ENCODE measurements at places on chromosomes 5 and 9.
A peak's percentile ranks its signal among the peaks of the same experiment; 100 is the strongest.

DNA sequence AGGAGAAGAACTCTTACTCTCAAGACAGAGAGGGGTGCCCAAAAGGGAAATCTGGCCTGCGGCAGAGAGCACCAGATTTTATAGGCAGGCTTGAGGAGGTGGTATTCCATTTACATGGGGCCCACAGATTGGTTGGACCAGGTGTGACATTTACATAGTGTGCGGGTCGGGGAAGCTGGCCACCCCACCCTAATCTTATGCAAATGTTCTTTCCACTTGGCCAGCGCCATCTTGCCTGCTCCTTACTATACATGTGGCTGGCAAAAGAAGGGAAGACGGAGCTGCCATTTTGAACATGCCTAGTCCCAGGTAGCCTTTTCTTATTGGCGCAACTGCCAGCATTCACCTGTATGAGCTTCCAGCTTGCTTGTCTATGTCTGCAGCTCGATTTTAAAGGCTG, 34.8 kb downstream of the PLEKHG4B start:
- DNase-seq, result no peak

DNA sequence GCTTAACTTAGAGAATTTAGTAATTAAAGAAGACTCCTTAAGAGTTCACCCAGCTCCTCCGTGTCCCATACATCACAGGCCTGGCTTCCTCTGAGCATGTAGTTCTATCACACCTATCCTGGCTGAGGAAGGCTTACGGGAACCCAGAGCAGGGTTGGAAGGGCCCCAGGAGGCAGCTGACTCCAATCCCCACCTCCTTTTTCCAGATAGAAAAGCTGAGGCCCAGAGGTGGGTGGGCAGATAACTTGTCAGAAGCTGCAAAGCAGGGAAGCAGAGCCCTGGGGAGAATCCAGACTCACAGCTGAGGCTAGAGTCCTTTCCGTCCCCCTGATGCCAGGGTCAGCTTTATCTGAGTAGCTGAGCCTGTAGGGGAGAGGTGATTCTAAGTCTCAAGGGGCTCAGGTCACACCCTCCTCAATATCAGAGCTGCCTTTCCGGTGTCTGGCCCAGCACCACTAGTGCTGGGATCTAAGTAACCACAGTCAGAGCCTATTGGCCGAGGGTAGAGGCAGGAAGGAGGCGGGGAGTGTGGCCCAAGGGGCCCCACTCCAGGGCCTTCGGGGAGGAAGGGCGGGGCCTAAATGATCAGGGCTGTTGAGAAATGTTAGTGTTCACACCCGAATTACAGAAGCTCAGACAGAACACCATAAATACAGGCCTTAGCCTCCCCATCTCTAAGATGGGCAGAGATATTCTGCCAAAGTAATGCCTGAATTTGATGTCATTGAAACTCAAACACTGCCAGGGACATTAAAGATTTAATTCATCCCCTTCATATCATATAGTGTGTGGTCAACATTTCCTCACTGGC, 9.9 kb downstream of the CCDC69 start:
- DNase-seq, result no peak

- DNase-seq, result no peak
Measured at GRCh38 chr9:69894720-69895119, 74.1 kb downstream of the CFAP95 start.

DNA sequence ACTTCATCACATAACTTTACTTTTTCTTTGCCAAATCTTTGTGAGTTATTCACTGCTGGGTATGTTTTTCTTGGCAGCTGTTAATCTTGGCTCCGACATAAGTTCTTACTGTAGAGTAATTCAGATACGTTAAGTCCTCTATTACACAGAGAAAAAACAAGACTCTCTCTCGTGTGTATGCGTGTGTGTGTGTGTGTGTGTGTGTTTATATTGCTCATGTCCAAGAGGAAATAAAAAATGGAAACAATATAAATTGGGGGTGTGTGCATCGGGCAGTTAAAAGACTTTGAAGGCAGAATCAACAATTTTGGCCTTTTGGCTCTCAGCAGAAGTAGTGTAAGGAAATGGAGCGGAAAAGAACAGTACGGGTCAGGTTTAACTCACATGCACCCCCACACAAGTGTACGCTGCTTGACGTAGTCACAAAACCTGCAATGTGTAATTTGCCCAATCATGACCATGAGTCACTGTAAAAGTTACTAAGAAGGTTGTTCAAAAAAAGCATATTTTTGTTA, 67.2 kb upstream of the IFNE start:
- no peak for DNase-seq

DNA sequence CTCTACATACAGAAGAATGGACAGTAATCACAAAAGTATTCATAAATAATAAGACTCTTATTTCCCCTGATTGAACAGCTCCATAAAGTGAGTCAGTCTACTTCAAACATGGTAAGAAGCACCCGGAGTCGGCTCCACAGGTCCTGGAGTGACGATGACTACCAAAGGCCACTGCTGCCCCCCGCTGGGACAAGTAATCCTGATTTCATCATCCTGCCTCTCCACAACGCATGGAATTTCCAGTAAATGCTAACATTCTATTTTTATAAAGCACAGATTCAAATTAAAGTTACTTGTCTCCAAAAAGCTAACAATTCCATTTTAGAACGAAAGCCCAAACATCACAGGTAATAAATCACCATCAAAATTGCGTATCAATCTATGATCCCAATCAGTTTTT, 16.2 kb downstream of the ATPSCKMT start:
- no peak for DNase-seq

- DNase-seq, result no peak
Measured at GRCh38 chr5:71884926-71885325, 165.9 kb downstream of the CARTPT start.

DNA sequence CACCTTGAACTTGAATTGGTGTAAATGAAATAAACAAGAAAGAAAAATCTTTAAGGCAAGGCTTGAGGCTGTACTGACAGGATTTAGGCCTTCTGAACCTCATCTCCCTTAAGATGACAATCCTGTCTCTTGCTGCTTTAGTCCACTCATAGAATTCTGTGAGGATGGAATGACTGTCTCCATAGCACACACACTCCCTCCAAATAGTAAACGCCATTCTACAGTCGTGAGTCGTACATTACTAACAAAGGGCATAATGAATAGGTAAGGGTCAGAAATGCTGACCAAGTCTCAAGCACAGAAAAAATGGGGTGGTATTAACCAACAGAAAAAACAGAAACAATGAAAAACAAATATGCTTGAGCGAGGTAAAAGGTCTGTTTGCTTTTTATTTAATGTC, 71.8 kb upstream of the SIMC1 start:
- DNase-seq, result no peak

GRCh38 chr9:89533411-89534095, 35.6 kb upstream of the SEMA4D start:
- DNase-seq, result no peak

DNA sequence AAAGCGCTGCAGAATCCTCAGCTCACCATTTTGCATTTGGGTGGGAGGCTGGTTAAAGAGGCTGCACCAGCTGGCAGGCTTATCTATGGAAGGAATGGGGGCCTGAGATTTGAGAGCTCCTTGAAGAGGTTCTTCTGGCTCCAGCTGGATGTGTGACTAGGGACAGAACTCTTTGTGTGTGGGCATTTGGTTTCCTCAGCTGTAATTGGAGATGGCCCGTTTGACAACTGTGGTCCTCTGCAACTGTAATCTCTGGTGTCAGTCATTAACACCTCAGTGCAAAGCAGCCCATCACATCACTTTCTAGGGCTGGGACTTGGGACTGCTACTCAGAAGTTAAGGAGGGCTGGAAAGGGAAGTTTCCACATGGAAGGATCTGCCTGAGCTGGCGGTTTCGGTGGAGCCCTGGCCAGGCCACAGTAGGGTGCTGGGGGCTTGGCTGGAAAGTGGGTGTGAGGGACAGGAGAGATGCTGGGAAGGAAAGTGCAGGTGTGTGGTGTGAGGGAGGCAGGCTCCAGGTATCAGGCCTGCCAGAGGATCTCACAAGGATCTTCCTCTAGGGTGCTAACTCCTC, 193.8 kb downstream of the GADD45G start:
- no peak for DNase-seq

GRCh38 chr9:16125629-16126028, 572.8 kb downstream of the CCDC171 start:
- no peak for DNase-seq

GRCh38 chr9:124019771-124020519, 8.4 kb downstream of the LHX2 start:
- no peak for DNase-seq

DNA sequence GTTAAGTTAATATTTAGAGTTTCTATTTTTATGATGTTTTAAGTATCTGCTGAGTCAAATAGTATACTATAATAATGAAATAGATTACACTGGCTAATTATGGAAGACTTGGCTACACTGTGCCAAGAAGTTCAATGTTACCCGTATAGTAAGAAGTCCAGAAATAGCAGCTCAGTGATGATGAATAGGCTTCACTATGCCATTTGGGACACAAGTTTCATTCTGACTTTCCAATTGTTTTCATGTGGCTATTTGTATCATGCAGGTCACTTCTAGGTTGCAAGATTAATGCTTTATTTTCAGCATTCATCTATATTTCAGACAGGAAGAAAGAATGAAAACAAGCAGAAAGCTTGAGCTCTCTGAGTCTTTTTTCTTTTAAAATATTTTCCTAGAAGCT, 194.5 kb upstream of the RIOK2 start:
- DNase-seq, result no peak

GRCh38 chr5:62494772-62495171, 82.2 kb downstream of the IPO11 start:
- no peak for DNase-seq

GRCh38 chr9:134688231-134688630, 46.6 kb downstream of the COL5A1 start:
- DNase-seq, result no peak

DNA sequence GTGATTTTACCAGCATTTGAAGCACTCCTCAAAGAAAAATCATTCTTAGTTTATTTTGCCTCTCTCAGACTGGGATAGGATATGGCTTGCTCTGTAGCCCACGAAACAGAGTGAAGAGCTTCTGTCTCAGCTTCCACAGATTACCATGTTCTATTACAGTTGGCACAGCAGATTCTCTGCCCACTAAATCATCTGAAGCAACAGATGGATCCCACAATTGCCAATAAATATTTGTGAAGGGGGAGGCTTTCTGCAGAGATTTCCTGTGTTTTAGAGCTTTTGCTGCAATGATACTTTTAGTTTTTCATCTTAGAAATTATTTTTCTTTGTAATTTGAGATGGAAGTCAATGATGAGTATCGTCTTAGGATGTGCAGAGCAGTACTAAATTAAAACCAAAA, 12.3 kb upstream of the MAP3K1 start:
- DNase-seq, result no peak

DNA sequence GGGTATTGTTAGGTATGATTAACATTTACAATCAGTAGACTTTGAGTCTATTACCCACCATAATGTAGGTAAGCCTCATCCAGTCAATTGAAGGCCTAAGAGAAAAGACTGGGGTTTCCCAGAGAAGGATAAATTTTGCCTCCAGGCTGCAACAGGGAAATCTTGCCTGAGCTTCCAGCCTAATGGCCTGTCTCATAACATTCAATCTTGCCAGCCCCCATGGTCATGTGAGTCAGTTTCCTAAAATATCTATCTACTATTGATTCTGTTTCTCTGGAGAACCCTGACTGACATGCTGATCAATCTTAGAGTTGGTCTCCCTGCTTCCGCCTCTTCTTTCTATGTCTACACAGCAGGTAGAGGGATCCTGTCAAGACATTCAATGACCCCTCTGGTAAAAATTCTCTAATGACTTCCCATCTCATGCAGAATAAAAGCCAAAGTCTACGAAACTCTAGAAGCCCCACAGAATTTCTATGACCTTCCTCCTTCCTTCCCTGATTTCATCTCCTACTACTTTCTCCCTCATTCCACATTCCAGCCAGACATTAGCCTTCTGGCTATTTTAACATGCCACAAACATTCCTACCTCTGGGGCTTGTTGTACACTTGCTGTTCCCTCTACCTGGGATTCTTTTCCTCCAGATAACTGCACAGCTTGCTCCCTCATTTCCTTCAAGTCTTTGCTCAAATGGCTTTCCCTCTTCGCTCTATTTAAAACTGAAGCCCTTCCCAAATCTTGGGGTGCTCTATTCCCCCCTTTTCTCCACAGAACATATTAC, 60.2 kb downstream of the FBXW11 start:
- no peak for DNase-seq

DNA sequence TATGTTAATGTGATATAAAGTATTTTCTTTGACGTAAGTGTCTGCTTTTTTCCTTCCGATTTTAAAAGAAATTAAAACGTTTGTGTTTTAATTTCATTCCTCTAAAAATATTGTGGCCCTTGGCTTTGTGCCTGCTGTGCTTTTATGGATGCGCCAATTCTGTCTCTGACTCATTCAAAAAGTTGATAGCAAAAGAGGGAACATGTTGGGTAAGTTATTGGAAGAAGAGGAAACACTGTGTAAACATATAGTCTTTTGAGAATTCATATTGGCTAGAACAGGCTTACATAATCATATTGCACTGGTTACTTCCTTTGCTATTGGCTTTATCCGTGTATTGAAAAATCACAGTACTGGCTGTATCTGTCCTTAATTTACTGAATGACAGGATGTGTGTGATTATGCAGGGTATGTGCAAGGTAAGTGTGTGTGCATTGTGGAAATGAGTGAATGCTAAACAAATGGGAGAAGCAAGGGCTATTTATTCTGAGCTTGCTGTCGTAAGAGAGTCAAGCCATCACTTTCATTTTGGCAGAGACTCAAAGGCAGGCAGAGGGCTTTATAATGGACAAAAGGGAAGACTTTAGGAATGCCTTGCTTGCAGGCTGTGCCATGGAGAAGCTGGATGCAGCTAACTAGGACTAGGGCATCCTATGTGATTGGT, 67.8 kb downstream of the SGCD start:
- no peak for DNase-seq

DNA sequence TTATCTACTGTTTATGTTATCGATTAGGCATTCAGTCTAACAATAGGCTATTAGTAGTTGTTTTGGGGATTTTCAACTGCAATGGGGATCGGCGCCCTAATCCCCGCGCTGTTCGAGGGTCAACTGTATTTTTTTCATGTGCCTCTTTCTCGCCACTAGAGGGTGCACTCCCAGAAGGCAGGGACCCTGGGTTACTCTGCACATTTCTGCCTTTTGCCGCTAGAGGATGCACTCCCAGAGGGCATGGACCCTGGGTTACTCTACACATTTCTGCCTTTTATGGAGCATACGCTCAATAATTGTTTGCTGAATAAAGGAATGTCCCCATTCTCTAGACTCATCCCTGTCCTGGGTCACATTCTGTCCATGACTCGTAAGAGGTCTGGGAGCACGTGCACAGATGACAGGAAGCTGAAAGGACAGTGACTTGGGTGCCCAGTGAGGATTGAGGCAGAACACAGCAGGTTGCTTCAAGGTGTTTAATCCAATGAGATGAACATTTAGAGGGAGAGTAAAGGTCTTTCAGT, 27.9 kb upstream of the RECK start:
- peak; percentile 79 for DNase-seq

GRCh38 chr9:84597131-84597530, 72.4 kb upstream of the NTRK2 start:
- DNase-seq, result no peak

All from NCI-H1930 (cell line).